ENCODE measurements at places on chromosomes 2 and 18. TPM values are rescaled to one million over a fixed set of nuclear protein-coding genes. Genes with fewer than 3 reads are reported as not detected.
A peak's percentile ranks its signal among the peaks of the same experiment; 100 is the strongest.

The OSBPL1A gene
- total RNA-seq, result 34.8 TPM

DNA sequence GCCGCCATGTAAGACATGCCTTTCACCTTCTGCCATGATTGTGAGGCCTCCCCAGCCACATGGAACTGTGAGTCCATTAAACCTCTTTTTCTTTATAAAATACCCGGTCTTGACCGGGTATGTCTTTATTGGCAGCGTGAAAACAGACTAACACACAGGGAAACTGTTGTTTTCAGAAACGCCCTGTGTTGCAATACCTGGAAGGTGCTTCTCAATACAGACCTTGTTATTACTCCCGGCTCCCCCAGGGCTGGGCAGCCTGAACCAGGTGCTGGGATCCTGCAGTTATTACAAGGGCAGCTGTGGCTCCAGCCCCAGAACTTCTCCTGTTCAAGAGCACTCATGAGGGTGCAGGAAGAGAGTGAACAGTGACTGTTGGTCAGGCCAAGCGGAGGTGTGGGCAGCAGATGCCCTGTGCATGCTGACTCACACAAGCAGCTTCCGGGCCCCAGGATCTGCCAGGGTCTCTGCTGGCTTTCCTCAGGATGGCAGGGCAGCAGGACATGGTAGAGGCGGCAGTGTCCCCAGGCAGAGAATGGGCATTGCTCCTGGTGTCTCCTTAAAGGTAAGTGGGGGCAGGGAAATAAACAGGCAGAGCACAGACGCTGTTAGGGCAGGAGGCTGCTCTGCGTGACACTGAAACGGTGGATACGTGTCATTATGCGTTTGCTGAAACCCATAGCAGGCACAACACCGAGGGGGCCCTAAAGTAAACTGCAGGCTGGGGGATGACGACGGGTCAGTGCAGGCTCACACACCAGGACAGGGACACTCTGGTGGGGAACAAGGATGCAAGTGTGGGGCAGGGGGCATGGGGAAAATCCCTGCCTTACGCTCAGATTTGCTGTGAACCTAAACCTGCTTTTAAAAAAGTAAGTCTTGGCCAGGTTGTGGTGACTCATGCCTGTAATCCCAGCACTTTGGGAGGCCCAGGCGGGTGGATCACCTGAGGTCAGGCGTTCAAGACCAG lies 89.1 kb downstream of the NDUFA10 start:
- no peak for DNase-seq

DNA sequence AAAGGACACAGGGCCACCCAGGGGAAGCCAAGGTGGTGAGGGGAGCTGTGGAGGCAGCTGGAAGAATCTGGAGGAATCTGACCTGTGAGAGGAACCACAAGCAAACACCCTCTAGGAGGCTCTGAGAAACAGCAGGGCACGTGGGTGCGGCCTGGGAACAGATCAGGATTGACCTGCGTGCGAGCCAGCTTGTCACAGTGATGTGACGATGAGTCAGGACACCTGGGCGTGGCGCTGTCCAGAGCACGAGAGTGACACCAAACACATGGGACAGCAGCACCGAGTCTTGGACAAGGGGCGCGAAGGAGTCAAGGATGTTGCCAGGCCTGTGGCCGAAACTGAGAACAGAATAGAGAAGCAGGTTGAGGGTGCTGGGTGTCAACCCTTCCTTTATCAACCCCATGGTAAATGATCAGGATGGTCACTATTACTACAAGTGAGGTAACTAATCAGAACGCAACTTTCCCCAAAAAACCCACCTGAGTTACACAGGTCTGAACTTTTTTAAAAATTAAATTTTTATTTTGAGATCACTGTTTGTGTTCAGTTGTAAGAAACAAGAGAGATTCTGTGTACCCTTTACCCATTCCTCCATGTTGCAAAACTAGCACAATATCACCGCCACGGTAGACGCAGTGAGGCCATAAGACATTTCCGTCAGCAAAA lies 637 bp upstream of the SFT2D3 start:
- DNase-seq, result no peak

- no peak for DNase-seq
Observed at GRCh38 chr2:17604050-17604449, 63.6 kb downstream of the VSNL1 start.

DNA sequence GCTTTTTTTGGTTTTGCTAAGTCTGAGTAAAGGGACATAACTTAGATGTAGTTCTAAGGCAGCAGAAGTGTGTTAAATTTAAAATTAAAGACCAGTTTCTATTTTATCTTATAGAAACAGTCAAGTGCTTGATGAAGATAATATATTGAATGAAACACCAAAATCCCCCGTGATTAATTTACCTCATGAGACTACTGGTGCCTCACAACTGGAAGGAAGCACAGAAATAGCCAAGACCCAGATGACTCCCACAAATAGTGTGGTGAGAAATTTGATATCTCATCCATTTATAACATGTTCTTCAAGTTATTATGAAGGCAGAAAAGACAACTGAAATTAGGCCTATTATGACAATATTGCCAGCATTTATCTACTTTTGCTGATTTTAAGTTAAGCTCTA lies 45.6 kb downstream of the APLF start:
- DNase-seq, result no peak

DNA sequence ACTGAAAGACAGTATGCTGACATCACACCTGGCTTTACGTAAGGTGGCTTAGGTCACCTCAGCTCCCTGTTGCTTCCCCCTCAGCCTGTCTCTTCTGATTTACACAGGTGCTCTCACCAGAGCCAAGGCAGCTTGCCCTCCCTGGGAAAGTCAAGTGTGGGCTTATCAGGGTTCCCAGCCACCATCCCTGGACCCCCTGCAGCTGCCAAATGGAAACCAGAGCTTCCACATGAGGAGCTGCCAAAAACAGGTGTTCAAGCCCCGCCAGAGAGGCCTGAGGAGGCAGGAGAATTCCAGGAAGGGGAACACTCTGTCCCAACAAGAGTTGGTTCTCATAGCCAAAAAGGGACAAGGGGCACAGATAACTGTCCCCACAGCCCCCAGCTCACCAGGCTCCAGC lies 266.7 kb downstream of the ATAD2B start:
- DNase-seq, result no peak

DNA sequence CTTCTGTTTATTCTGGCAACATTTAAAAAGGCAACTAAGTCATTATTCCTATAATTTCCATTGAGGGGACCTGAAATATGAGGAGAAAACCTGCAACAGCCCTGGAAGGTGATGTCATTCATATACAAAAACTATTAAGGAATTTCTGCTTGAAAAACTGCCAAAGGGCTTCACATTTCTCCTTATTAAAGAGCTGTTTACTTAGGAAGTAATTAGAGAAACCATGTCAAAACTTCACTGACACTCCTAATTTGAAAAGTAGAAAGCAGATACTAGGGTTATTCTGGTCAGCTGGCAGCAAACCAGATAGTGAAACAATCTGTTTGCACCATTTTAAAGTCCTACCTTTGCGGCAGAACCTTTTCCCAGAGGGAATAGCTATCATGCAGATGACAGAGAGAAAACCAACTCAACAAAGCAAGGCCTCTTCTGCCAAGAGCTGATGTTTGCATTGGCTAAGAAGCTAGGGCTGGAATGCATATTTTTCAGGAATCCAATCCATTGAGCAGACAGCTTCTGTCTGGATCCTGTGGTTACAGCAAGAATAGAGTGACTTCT lies 592.2 kb upstream of the SYT4 start:
- DNase-seq, result peak; percentile 80

The CCBE1 gene
- 9.3 TPM for total RNA-seq

GRCh38 chr2:159715451-159715850 lies 3.1 kb downstream of the MARCHF7 start:
- no peak for DNase-seq

GRCh38 chr2:19979932-19980331 lies 10.0 kb downstream of the WDR35 start:
- no peak for DNase-seq

The VAMP8 gene
- total RNA-seq, result 32.4 TPM

GRCh38 chr18:5542515-5543035 lies 1.2 kb downstream of the EPB41L3 start:
- DNase-seq, result peak; percentile 52

DNA sequence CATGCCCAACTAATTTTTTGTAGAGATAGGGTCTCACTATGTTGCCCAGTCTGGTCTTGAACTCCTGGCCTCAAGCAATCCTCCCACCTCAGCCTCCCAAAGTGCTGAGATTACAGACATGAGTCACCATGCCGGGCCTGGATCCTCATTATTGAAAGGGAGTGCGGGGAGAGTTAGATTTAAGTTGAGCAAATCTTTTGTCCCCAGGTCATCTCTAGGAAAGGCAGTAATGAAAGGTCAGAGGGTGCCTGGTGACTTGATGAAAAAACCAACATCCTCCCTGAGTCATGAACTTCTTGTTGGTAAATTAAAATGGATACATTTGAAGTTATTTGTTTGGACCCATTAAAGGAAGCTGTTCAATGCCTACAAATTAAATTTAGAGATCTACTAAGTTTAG lies 25.1 kb downstream of the STAT4 start:
- DNase-seq, result no peak

The SPC25 gene
- 8.2 TPM for total RNA-seq

The DYTN gene
- not detected for total RNA-seq

GRCh38 chr18:23494992-23495391 lies 8.3 kb upstream of the RMC1 start:
- no peak for DNase-seq

GRCh38 chr2:144603334-144603733 lies 83.4 kb upstream of the ZEB2 start:
- no peak for DNase-seq

DNA sequence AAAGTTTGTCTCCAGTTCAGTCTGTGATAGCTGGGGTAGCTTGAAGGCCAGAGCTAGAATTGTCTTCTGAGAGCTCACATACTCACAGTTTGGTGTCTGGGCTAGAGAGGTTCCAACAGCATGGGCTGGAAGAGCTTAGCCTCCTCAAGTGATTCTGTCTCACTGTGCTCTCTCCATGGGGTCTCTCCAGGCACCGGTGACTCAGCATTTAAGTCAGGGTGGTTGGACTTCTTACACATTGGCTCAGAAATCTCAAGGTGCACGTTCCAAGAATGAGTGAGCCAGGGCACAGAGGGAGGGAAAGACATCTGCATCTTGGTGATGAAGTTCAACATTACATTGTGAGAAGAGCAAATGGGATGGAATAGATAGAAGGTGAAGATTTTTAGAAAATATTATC lies 207.3 kb upstream of the DDX18 start:
- no peak for DNase-seq

- no peak for DNase-seq
Observed at GRCh38 chr2:34670482-34670881, 1071.4 kb upstream of the FAM98A start.

DNA sequence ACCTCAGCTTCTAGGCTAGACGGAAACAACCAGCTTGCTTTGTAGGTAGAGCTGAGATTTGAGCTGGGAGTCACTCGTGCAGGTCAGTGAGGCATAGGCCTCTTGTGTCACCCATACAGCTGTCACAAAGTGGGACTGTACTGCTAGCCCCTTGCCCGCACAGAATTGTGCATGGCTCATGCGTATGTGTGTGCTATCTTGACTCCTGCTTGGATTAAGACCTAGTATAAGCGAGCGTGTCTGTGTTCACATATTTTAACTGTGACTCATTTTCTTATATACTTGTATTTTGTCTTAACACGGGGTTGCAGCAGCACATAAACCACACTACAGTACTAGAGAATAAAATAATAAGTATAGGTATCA lies 20.1 kb downstream of the CEP68 start:
- DNase-seq, result no peak

GRCh38 chr2:151767536-151767935 lies 33.3 kb upstream of the NEB start:
- no peak for DNase-seq

The SERPINB2 gene
- total RNA-seq, result 153 TPM

DNA sequence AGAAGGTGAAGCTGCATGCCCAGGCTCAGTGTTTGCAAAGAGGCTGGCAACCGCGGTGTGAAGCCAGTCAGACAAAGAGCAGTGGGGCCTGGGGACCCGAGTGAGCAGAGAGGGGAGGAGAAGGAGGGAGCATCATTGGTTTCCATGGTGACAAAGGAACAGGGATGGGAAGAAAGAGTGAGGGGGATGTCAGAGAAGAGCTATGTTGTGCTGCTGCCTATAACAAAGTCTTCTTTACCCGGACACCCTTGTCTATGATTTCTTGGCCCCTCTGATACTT lies 14.5 kb downstream of the TMEM247 start:
- no peak for DNase-seq

DNA sequence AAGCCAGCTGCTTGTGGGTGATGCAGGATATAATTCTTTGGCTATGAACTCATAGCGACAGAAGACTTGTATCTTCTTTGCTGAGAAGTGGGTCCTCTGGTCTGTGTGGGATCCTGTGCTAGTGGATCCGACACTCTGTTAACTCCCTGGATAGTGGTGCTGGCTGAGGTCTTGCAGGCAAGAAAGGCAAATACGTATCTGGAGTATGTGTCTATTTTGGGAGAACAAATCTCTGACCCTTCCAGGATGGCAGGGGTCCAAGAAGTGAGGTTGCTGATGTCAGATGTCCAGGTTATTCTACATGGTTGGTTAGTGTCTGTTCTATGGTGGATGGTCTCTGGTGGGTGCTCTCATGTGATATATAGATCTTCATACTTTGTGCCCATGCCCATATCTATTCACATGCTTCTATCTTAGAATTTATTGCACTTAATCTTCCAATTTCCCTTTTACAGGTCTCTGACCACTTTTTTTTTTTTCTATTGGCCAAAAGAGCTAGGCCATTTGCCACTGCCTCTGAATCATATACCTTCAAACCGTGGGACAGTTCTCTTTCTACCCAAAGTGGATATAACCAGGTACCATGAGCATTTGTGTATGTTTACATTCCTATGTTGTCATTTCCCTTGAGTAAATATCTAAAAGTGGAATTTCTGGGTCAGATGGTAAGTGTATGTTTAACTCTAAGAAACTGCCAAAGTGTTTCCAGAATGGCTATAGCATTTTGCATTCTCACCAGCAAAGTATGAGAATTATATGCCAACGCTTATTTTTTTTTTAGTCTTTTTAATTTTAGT lies 45.1 kb upstream of the RBMS1 start:
- DNase-seq, result no peak

- no peak for DNase-seq
Observed at GRCh38 chr2:197993830-197994229, 189.4 kb downstream of the PLCL1 start.

GRCh38 chr2:170034596-170034995 lies 143.4 kb upstream of the MYO3B start:
- no peak for DNase-seq

GRCh38 chr2:38178556-38179419 lies 102.8 kb upstream of the CYP1B1 start:
- no peak for DNase-seq

GRCh38 chr2:32624812-32625211 lies 3.0 kb upstream of the TTC27 start:
- no peak for DNase-seq

The LIMS3 gene
- 5.9 TPM for total RNA-seq

Measured in skin of body (tissue), 3 donors.